Pancreas (tissue), 10 donors: ENCODE measurements at places on chromosomes 2 and 18. TPM values are rescaled to one million over a fixed set of nuclear protein-coding genes. Genes with fewer than 3 reads are reported as not detected.

GRCh38 chr2:8334866-8335325, 347.0 kb upstream of the ID2 start:
- H3K4me3 ChIP-seq: no peak overlapping the region
- no peak overlapping the region for H3K27ac ChIP-seq
- no peak for DNase-seq
- H3K36me3 ChIP-seq: no peaks in the 10 kb centered on the region

- H3K4me1 ChIP-seq: no peaks in the 10 kb centered on the region
- peak within 1 kb of the TSS; percentile 70 for H3K4me3 ChIP-seq
- peak; percentile 78 for DNase-seq
- no peaks in the 10 kb centered on the region for H3K27me3 ChIP-seq
Measured at GRCh38 chr2:171160119-171160955, at the start of gene TLK1. Gene TLK1 (minus strand): TSS chr2:171160893. CDS start chr2:171160428, 465 bp downstream.

DNA sequence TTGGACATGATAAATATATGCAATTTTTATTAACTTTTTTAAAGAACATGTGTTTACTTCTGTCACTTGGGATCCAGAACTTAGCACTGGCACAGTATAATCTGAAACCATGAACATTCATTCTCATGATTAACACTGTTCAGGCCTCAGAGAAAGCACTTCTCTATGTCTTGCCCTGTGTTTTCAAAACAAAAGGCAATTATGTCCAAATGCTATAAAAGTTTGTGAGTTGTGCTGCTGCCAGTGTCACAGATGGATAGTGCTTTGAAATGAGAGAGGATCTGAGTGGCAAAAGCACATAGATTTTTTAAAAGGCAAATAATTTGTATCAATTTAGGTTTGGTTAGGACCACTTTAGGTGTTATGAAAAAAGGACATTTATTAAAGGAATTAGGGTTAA, 470.5 kb upstream of the FAM98A start:
- no peaks in the 10 kb centered on the region for H3K4me1 ChIP-seq
- H3K4me3 ChIP-seq: no peak overlapping the region
- H3K27me3 ChIP-seq: no peaks in the 10 kb centered on the region
- no peak for DNase-seq
- no peak overlapping the region for H3K27ac ChIP-seq
- no peaks in the 10 kb centered on the region for H3K36me3 ChIP-seq

DNA sequence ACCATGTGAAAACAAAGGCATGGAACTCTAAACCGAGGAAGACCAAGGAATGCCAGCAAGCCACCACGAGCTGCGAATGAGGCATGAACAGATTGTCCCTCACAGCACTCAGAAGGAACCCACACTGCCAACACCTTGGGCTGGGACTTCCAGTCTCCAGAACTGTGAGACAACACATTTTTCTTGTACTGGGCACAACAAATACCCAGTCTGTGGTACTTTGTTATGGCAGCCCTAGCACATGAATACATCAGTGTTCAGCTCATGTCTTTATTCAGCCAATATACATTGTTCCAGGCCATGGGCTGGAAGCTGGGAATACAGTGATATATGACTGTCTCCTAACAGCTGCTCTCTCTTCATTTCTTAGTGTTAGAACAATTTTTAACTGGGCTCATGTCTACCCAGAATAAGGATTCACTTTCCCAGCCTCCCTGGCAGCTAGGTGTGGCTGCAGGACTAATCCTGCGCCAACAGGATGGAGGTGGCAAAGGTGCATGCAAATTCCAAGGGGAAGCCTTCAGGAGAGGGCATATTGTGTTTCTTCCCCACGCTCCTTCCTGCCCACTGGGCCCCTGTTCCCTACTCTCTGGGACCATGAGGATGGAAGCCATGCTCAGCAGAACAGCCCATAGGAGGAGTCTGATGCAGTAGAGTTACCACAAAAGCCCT, 59.6 kb downstream of the STPG4 start:
- DNase-seq: no peak
- H3K4me3 ChIP-seq: no peak overlapping the region

DNA sequence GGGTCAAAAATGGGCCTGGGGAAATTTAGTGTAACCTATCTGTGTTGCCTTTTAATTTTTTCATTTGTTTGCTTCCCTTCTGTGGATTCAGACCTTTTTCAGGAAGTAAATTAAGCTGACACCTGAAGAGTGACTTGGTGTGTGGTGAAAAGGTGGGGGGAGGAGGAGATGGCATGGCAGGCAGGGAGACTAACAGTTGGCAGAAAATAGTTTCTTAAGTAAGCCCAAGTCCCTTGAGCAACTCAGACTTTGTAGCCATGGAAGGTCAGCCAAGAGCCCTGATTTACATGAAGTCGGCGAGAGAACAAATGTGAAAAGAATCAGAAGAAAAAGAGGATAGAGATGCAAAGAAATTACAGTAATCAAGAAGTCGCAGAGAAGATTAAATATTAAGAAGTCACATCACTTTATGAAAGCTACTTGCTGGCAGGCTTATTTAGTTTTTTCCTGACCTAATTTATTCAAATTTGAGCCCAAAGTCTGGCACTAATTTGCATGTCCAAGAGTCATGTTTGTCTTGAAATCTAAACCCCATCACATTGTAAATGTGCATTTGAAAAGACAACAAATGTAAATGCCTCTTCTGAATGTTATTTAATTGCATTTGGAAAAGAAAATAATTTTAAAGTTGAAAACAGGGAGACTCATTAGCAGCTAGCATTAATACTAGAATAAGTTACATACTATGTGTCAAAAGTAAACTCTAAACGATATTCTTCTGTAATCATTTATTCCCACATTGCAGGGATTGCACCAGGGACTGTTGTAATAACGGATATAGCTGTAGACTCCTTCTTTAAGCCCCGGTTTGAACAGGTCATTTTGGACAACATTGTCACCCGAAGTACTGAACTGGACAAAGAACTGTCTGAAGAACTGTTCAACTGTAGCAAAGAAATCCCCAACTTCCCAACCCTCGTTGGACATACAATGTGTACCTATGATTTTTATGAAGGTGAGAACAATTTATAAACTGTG, 19.3 kb downstream of the UPP2 start:
- no peaks in the 10 kb centered on the region for H3K27me3 ChIP-seq
- H3K36me3 ChIP-seq: no peaks in the 10 kb centered on the region
- no peaks in the 10 kb centered on the region for H3K4me1 ChIP-seq
- no peak overlapping the region for H3K27ac ChIP-seq
- no peak overlapping the region for H3K4me3 ChIP-seq

- no peaks in the 10 kb centered on the region for H3K36me3 ChIP-seq
- no peak for DNase-seq
- no peaks in the 10 kb centered on the region for H3K4me1 ChIP-seq
- H3K4me3 ChIP-seq: no peak overlapping the region
Measured at GRCh38 chr2:152440049-152440448, 105.1 kb downstream of the FMNL2 start.

DNA sequence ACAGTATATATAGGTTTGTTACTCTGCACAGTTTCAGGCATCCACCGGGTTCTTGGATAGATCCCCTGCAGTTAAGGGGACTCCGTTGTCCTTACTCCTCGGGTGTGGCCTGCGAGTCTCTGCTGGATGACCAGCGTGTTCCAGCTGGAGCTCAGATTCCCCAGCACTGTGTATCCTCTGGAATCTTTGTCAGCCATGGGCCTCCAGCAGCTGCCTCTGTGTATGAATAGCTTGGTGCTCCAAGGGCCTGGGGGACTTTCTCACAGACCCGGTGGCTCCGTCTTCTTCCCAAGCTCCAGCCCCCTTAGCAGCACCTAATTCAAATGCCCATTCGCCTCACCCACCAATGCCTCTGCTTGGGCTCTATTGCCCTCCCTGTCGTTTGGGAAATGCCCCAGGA, 6.3 kb downstream of the ANO7 start:
- no peaks in the 10 kb centered on the region for H3K4me1 ChIP-seq
- H3K4me3 ChIP-seq: no peak overlapping the region
- H3K36me3 ChIP-seq: no peaks in the 10 kb centered on the region
- no peak overlapping the region for H3K27ac ChIP-seq

GRCh38 chr2:16244153-16244965, 304.0 kb downstream of the MYCN start:
- no peaks in the 10 kb centered on the region for H3K36me3 ChIP-seq
- no peak overlapping the region for H3K27ac ChIP-seq
- DNase-seq: no peak

The UGT1A8 gene
- total RNA-seq: not detected

The ALLC gene
- total RNA-seq: not detected

The IL36A gene
- not detected for total RNA-seq

The GATA6 gene
- 36.4 TPM for total RNA-seq

The AGBL5 gene
- total RNA-seq: 13.3 TPM

The TMEM178A gene
- total RNA-seq: 0.94 TPM
